ENCODE measurements at places on chromosomes 6 and 20.

GRCh38 chr6:24284006-24284405, 73.9 kb downstream of the DCDC2 start:
- DNase-seq: no peak

GRCh38 chr6:109062767-109063352, 31.8 kb downstream of the SESN1 start:
- DNase-seq: no peak

- no peak for DNase-seq
Observed at GRCh38 chr6:91387290-91388059, 800.6 kb upstream of the MAP3K7 start.

DNA sequence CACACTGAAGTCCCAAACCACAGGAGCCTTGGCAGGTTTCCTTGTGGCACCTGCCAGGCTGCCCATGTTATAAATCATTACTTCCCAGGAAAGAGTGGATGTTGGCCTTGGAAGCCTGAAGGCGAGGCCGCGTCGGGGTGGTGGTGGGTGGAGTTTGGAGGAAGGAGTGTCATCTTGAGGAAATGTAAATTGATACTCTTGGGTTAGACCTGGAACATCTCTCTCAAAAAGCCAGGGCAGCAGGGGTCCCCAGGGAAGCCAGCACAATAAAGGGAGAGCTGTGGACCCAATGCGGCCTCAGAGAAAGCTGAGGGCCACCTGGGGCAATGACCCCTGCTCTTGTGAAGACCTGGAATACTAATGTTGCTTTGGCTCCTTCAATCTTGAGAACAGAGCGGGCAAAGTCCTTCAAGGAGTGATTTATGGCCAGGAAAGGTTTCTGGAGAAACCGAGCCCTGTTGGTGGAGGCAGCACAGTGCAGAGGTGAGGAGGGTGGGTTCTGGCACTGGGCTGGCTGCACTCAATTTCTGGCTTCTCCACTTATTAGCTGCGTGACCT, 26.3 kb upstream of the TRAF3IP2 start:
- DNase-seq: no peak
